Jurkat, Clone E6-1 (cell line): ENCODE measurements at places on chromosomes 7 and 10.

DNA sequence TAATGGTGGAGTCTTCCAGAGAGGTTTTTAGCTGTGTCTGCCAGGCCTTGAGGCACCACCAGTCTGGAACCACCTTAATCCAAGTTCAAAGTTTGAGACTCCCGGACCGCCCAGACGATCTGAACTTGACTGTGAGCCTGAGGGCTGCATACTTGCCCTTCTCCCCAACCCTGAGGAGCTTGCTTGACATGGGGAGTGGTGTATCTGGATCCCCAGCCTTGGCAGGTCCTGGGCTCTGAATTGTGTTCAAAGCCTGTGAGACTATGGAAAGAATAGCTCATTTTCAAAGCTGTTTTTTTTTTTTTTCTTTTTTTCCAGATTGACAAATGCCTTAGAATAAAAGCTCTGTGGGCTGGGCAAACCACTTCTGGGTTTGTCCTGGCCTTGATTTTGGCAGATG lies 22.3 kb upstream of the CAMK1D start:
- DNase-seq: no peak

- no peak for DNase-seq
Measured at GRCh38 chr7:47581438-47581803, 490 bp downstream of the TNS3 start.

DNA sequence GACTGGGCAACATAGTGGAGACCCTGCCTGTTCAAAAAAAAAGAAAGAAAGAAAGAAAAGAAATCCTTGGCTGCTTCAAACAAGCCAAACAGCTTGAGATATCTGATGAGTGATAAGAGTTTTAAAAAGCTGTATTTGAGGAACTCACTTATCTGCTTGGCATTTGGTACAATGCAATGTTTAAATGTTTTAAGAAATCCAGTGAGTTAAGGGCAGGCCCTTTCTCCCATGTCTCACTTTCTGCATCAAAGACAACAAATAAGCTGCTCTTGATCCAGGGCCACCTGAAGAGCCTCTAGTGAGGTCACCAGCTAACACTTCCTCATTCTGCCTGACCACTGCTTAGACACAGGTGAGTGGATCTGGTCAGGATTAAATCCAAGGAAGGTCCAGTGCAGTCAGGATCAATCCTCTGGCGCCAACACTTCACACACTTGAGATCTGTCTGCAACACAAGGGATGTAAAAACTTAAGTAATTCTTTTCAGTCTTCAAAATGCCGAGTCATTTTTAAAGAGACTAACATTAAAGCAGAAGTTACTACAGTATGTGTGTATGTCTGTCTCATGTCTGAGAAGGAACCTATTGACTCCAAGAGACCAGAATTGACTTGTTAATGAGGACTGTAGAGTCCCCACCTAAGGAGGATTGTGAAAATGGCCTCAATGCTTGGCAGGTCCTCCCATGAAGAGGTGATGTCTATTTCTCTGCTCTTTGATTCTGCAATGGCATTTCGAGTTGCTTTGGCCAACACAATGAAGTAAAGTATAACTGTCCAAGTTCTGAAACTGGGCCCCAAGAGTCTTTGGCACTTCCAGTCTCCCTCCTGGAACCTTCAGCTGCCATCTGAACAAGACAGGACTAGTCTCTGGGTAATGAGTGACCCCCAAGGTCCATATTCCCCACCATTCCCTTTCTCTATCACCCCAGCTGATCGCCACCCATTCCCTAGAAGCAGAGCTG lies 43.1 kb downstream of the CREB3L2 start:
- no peak for DNase-seq

DNA sequence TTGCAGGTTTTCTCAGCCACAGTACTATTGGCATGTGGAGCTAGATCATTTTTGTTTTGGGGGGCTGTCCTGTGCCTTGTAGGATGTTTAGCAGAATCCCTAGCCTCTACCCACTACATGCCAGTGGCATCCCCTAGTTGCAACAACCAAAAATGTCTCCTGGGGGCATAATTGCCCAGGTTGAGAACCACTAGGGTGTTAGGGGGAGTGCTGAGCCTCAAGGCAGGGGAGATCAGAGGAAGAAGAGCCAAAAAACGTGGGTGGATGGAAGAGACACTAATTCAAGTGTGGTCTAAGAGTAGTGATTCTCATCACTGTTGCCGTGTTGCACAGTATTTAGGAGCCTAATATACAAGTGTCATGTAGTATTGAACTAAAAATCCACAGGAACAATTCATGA lies 31.7 kb upstream of the CCNY start:
- peak; percentile 9 for DNase-seq

- peak; percentile 14 for DNase-seq
Measured at GRCh38 chr7:50974240-50974639, 191.5 kb upstream of the GRB10 start.

DNA sequence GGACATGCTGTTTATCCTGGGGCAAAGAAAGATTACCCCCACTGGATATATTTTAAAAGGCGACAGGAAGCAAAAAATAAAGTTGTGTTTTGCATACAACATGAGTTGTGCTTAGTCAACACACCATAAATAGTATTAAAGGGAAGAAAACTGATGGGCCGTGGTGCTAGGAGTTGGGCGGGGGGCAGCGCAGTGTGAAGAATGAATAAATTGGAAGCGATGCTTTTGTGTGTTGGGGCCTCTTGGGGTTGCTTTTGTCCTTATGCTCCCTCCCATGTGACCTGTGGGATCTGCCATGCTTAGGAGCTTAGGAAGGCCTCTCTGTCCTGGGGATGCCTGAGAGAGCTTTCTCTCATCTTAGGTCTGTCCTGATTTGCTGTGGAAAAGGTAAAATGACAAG lies 35.0 kb upstream of the AGR3 start:
- no peak for DNase-seq

DNA sequence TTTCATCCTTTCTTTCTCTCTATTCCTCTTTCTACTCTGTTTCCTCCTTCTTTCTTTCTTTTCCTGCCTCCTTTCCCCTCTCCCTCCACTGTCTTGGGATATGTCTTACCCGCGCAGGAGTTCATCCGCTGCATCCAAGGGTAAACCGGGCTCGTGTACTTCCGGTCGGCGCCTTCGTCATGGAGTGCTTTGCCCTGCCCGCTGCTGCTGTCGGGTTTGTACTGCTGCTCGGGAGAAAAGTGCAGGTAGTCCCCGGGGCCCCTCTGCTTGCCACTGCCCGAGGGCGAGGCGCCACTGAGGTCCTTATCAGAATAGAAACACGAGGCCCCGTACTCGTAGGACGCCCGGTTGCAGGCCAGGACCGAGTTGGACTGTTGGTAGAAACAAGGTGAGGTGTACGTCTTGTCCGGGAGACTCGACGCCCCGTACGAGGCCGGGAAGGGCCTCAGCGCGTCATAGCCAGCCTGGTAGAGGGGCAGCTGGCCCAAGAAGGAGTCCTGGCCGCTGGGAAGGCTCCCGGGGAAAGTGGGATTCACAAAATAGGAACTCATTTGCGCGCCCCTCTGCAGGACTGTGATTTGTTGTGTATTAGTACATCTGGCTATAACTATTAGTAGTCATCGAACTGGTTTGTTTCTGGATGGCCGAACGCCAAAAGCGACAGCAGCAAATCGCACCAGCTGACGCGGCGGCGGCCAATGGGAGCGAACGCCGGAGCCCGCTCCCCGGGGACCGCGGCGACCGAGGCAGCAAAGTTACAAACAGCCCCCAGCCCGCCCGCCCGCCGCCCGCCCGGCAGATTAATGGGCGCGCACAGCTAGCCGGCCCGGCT lies at the start of gene HOXA6:
TSS of gene HOXA6 (minus strand) at position 576 of the 832 bp plus-strand sequence. CDS start at position 551, 25 bp downstream.
- DNase-seq: no peak

- no peak for DNase-seq
Measured at GRCh38 chr7:55426676-55427075, 61.5 kb downstream of the LANCL2 start.

DNA sequence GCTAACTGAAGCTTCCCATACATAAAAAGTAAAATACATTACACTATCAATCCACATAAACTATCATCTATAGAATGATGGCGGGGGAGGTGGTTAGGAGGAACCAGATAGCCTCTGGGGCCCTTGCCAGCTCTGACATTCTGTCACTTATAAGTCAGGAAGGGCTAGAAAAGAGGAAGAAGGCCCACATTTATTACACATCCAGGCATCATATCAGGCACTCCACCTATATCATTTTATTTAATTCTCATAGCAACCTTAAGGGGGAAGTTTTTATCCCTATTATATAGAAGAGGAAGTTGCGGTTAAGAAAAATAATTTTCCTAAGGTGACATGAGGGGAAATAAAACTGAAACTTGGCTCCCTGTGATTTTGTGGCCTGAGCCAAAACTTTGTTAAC lies 29.9 kb downstream of the HEPACAM2 start:
- no peak for DNase-seq

GRCh38 chr10:114821915-114822443 lies 399 bp downstream of the FHIP2A start:
- no peak for DNase-seq

DNA sequence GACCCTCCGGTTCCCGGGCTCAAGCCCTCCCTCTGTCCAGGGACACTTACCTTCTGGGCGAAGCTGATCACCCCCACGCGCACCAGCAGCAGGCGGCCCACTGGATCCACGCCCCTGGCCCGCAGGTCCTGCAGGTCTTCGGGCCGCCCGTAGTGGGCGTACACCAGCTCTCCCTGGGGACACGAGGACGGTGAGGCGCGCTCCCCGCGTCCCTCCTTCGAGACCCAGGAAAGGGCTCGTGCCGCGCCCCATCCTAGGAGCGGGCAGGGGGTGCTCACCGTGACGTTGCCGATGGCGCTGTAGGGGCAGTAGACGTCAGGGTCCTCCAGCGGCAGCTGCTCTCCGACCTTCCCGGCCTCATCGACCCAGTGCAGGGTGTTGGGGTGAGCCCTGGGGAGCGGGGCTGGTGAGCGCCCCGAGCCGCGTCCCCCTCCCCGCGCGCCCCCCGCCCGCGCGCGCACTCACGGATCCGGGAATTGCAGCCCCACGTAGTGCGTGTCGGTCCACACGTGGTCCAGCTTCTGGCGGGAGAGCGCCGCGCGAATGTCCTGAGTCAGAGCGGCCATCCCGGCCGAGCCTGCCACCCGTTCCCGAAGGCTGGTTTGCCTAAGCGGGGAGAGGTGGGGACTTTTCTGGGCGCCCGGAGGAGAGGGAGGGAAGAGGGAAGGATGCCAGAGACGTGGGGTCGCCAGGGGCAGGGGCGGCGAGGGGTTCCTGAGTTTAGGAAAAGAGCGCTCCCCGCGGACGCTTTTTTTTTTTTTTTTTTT lies 8.2 kb downstream of the TFR2 start:
- DNase-seq: no peak

GRCh38 chr7:88224601-88225275 lies 4.9 kb upstream of the SRI start:
- DNase-seq: no peak

GRCh38 chr7:93378131-93378760 lies 146.1 kb downstream of the VPS50 start:
- DNase-seq: peak; percentile 5

DNA sequence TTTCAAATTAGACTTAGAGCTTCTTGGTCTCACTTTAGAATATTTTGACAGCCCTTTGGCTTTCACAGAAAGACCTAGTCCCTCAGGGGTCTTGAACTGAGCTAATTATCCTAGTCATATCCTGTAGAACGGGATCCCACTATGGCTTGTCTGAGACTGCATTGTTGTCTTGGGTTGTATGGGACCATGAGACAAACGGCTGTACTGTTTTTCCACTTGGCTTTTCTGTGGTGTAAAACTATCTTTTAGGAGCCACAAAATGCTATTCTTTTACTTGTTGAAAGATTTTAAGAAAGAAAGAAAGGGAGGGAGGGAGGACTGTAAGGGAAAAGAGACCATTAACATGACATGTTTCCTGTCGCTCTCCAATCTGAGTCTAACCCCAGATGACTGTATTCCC lies 432.5 kb downstream of the AUTS2 start:
- no peak for DNase-seq

- no peak for DNase-seq
Measured at GRCh38 chr7:77382532-77382931, 33.6 kb downstream of the GSAP start.

- DNase-seq: no peak
Measured at GRCh38 chr7:120227255-120227654, 45.7 kb upstream of the KCND2 start.

GRCh38 chr10:101464599-101464998 lies 110.6 kb downstream of the BTRC start:
- no peak for DNase-seq
